ENCODE measurements at places on chromosomes 6 and 20. TPM values are rescaled to one million over a fixed set of nuclear protein-coding genes. Genes with fewer than 3 reads are reported as not detected.

DNA sequence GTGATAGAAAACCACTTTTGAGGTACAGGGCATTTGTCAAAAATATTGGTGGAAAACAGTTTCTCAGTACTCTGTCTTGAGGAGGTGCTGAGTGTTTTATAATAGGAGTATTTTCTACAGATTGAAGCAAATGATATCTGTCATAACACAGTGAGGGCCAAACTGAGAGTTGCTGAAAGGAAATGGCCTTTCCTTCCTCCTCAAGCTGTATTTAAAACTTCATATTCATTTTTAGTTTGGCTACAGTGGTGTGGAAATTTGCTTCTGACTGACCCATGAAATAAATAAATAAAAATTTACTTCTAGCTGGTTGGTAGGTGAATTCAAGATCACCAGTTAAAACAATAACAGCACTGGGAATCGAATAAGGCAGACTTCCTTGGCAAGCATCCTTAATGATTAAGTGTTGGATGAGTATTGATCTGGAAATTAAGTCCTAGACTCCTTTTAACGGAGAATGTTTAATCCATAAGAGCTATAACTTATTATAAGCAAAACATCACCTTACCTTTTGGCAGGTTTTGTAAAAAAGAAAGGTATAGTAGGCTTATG lies 828.6 kb upstream of the CITED2 start:
- no peak for DNase-seq

DNA sequence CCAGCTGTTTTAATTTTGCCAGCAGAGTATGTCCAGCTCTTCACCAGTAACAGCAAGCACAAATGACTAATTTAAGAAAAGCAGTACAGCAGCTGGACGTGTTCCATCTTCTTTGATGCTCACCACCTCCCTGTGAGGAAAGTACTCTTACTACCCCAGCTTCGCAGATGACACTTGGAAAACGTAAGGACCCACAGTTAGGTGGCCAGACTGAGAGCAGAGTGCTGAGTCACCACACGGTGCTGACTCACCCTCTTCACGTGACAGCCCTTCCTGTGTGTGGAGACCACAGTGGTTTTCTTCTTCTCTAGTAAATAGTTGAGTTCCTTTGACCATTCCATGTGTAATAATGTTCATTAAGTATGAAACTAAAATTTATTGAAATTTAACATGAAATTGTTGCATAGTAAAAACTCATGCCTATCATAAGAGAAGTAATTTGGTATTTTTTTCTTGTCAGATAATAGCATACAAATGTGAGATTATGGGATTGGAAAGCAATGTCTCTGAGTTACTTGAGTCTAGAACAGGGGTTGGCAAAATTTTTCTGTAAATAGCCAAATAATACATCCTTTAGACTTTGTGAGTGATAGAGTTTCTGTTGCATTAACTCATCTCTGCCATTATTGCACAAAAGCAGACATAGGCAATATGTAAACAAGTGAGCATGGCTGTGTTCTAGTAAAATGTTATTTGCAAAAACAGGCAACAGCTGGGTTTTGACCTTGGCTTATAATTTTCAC lies 76.6 kb downstream of the SLX4IP start:
- peak; percentile 99 for DNase-seq

DNA sequence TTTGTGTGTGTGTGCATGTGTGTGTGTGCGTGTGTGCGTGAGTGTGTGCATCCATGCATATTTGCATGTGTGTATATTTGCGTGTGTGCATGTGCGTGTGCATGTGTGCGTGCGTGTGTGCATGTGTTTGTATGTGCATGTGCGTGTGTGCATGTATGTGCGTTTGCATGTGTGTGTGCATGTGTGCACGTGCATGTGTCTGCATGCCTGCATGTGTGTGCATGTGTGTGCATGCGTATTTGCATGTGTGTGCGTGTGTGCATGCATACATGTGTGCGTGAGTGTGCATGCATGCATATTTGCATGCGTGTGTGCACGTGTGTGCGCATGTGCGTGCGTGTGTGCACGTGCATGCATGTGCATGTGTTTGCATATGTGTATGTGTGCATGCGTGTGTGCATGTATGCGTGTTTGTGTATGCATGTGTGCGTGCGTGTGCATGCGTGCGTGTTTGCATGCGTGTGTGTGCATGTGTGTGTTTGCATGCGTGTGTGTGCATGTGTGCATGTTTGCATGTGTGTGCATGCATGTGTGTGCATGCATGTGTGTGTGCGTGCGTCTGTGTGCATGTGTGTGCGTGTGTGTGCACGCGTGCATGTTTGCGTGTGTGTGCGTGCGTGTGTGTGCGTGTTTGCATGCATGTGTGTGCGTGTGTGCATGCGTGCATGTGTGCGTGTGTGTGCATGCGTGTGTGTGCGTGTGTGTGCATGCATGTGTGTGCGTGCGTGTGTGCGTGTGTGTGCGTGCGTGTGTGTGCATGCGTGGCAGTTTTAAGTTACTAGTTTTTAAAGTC lies 57.7 kb upstream of the SMOC2 start:
- no peak for DNase-seq

GRCh38 chr6:33116841-33117711 lies 41.3 kb downstream of the HLA-DPB1 start:
- DNase-seq: no peak

- no peak for DNase-seq
Measured at GRCh38 chr20:15807271-15807670, 766.0 kb downstream of the KIF16B start.

GRCh38 chr6:166520905-166521834 lies 65.3 kb downstream of the RAMACL start:
- DNase-seq: peak; percentile 53

DNA sequence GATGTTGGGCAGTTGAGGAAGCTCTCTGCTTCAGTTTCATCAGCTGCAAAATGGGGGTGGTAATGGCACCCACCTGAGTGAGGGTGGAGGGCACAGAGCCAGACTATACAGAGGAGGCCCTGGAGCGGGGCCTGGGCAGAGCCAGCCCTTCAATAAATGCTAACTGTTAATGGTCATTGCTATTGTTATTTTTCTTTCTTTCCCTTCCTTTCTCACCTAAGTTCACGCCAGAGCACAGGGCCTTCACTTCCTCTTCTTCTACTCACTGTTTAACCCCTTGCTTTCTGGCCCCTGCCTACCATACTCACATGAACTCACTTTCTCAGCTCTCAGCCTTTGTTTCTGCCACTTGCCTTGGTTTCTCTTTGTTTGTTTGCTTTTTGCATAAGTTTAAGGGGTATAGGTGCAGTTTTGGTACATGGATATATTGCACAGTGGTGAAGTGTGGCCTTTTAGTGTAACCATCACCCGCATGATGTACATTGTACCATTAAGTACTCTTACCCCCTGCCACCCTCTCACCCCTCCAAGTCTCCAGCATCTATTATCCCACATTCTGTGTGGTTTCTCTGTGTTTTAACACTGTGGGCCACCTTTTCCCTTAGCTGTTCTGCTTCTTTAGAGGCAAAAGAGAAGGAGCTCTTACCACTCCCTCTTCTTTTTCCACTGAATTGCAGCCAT lies 7.5 kb upstream of the RREB1 start:
- no peak for DNase-seq

Gene OR2H1
- total RNA-seq: not detected
